ENCODE measurements at places on chromosomes 2 and 18. TPM values are rescaled to one million over a fixed set of nuclear protein-coding genes. Genes with fewer than 3 reads are reported as not detected.
A peak's percentile ranks its signal among the peaks of the same experiment; 100 is the strongest.

The ZNF385B gene
- total RNA-seq = not detected

The SERPINB12 gene
- total RNA-seq = not detected

The PLEKHA3 gene
- 23.4 TPM for total RNA-seq

The TUBA4B gene
- total RNA-seq = not detected

The CDH2 gene
- 0.09 TPM for total RNA-seq

The DYNAP gene
- total RNA-seq = not detected

The IL1F10 gene
- not detected for total RNA-seq

The FAM124B gene
- 7.6 TPM for total RNA-seq

- no peak overlapping the region for H3K4me3 ChIP-seq
- peaks cover 96% of the 10 kb centered on the region for H3K36me3 ChIP-seq
- H3K27me3 ChIP-seq = no peaks in the 10 kb centered on the region
- no peak for DNase-seq
- no peaks in the 10 kb centered on the region for H3K4me1 ChIP-seq
These were observed 40.1 kb downstream of the THUMPD2 start for GRCh38 chr2:39738936-39739335.

DNA sequence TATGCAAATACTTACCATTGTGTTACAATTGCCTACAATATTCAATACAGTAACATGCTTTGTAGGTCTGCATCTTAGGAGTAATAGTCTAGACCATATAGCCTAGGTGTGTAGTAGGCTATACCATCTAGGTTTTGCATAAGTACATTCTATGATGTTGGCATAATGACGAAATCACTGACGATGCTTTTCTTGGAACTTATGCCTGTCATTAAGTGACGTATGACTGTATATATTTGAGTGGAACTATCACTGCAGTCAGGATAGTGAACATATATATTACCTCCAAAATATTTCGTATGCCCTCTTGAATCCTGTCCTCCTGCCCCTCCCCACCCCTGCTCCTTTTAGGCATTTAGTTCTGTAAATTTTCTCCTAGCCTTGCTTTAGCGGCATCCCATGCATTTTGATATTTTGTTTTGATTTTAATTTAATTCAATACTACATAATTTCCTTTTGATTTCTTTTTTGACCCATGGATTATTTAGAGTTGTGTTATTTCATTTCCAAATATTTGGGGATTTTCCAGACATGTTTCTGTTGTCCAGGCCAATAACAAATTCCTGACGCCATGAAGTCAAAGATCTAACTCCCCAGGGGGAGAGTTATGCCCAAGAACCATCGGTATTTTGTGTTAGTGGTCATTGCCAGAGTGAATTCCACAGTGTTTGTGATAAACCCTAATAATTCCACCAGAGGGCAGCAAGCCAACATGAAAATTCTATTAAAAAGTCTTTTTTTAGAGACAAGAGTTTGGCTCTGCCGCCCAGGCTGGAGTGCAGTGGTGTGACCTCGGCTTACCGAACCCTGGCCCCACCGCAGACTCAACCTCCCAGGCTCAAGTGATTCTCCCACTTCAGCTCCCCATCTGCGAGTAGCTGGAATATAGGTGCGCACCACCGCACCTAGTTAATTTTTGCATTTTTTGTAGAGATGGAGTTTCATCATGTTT lies 24.2 kb upstream of the CASP8 start:
- DNase-seq = peak; percentile 69
- H3K27ac ChIP-seq = peak overlapping the region; percentile 23
- H3K4me3 ChIP-seq = peak overlapping the region; percentile 62
- peaks cover 22% of the 10 kb centered on the region for H3K36me3 ChIP-seq
- H3K4me1 ChIP-seq = no peaks in the 10 kb centered on the region

DNA sequence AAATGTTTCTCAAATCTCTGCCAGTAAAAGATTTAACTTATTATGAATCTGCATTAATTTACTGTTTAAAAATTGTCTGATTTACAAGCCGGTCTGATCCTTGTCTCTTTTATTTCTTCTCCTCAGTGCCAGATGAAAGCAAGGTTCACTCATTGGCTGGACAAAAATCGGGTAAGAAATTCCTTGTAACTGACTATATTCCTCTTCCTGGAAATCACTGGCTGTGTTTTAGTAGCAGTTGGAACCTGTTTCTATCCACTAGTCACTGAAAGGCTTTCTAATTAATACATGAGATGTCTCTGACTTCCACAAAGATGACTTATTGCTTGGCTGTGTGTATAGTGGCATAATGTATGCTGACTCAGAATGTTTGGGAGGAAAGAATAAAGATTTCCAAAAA lies 436.6 kb upstream of the NRP2 start:
- no peak overlapping the region for H3K27ac ChIP-seq
- no peaks in the 10 kb centered on the region for H3K36me3 ChIP-seq
- no peaks in the 10 kb centered on the region for H3K4me1 ChIP-seq

DNA sequence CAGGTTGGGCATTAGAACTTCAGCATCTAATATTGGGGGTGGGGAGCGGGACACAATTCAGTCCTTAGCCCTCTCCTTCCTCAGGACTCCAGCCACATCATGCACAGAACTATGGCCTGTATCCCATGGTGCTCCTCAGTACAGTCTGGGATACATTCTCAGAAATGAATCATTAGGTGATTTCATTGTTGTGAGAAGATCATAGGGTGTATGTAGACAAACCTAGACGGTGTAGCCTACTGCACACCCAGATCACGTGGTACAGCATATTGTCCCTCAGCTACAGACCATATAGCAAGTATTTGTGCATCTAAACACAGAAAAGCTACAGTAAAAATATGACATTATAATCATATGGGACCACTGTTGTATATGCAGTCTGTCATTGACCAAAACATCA lies 23.2 kb upstream of the IMP4 start:
- no peak overlapping the region for H3K4me3 ChIP-seq
- peaks cover 19% of the 10 kb centered on the region for H3K27me3 ChIP-seq
- no peak for DNase-seq
- no peaks in the 10 kb centered on the region for H3K36me3 ChIP-seq
- no peak overlapping the region for H3K27ac ChIP-seq
- no peaks in the 10 kb centered on the region for H3K4me1 ChIP-seq

GRCh38 chr2:189406586-189407233 lies 34.6 kb upstream of the WDR75 start:
- H3K4me3 ChIP-seq = no peak overlapping the region
- H3K27ac ChIP-seq = no peak overlapping the region
- H3K36me3 ChIP-seq = no peaks in the 10 kb centered on the region

DNA sequence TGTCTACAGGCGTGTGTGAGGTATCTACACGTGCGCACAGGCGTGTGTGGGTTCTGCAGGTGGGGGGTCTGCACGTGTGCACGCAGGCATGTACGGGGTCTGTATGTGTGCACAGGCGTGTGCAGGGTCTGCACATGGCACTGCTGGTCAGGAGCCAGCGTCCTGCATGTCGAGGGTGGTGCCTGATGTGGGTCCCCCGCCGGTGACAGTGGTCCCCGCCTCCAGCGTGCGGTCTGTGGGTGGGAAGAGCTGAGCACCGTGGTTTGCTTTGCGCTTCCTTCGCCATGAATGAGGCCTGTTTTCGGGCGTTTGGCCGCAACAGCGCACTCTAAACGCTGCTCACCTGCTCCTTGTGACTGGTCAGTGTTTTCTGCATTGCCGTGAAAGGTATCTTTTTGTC lies 57.2 kb downstream of the CTDP1 start:
- no peaks in the 10 kb centered on the region for H3K27me3 ChIP-seq
- no peak for DNase-seq
- H3K36me3 ChIP-seq = peaks cover 28% of the 10 kb centered on the region
- H3K4me1 ChIP-seq = no peaks in the 10 kb centered on the region
- H3K27ac ChIP-seq = no peak overlapping the region

DNA sequence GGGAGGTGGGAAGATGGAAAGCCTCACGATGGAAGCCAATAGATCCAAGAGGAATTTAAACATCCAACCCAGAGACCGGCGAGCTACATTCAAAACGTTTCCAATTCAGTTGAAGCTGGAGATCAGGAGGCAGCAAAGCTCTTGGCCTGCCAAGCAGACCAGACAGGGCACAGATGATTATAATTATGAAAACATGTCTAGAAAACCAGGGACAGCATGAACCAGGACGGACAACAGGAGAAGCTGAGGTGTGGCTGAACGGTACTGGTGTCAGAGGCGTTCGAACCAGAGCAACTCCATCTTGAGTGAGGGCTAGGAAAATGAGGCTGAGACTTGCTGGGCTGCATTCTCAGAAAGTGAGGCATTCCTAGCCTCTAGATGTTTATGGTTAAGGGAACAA lies 102.2 kb upstream of the CCDC150 start:
- no peak overlapping the region for H3K27ac ChIP-seq
- no peak for DNase-seq
- peaks cover 4% of the 10 kb centered on the region for H3K27me3 ChIP-seq
- H3K36me3 ChIP-seq = no peaks in the 10 kb centered on the region
- H3K4me1 ChIP-seq = no peaks in the 10 kb centered on the region

DNA sequence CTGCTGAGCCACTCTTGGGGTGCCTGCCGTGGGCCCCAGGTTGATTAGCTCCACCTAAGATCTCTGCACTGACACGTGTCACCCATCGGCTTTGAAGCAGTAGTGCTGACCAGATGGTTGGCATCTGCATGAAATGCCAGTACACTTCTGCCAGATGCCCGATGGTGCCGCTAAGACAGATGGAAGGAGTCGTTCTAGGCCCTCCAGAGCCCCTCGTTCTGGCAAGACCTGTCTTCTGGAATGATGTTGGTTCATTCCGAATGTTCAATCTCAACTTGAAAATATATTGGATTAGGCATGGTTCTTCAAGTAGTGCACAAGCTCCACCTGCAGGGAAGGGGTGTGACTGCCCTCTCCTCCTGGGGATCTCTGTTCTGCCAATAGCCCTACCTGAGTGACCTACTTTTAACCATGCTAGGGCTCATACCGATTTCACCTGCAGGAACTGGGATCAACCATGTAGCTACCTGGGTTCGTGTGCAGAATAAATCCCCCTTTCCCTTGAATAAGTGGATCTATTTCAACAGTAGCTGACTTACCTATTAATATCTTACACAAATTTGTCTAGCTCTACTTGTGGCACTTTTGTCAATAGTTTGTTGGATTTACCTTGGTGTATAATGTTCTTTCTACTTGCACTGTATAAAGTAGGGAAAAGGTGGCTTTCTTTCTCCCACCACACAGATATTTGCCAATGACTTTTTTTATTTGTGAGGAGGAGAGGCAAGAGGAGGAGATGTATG lies 342.6 kb downstream of the CTNNA2 start:
- no peak overlapping the region for H3K4me3 ChIP-seq
- DNase-seq = no peak
- no peak overlapping the region for H3K27ac ChIP-seq
- H3K36me3 ChIP-seq = no peaks in the 10 kb centered on the region
- H3K4me1 ChIP-seq = no peaks in the 10 kb centered on the region

- no peaks in the 10 kb centered on the region for H3K36me3 ChIP-seq
- no peak overlapping the region for H3K4me3 ChIP-seq
- no peak for DNase-seq
- no peaks in the 10 kb centered on the region for H3K27me3 ChIP-seq
- no peak overlapping the region for H3K27ac ChIP-seq
These were observed 8.1 kb upstream of the BMP10 start for GRCh38 chr2:68879296-68879695.

- H3K36me3 ChIP-seq = no peaks in the 10 kb centered on the region
- DNase-seq = no peak
- no peak overlapping the region for H3K4me3 ChIP-seq
- no peak overlapping the region for H3K27ac ChIP-seq
- peaks cover 15% of the 10 kb centered on the region for H3K27me3 ChIP-seq
These were observed 95.8 kb upstream of the TEX51 start for GRCh38 chr2:126802774-126803433.

Data from K562 (cell line).